NCI-H69 (cell line): ENCODE measurements at places on chromosomes 3 and 15.

DNA sequence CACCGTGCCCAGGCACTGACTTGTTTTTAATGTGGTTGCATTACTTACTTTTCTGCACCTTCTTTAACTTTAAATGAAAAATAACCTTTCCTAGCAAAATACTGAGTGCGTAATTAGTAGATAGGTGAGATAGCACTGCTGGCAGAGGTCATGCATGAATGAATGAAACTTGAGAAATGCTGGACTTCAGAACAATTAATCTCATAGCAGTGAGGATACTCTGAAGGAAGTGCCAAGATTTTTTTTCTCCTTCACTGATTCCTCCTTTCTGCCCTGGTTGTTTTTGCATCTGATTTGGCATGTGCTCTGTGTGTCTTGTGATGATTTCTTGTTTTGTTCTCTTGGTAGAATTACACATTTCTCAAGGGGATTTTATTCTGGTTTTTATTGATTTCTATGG lies 378.9 kb downstream of the PTPRG start:
- peak; percentile 3 for DNase-seq

DNA sequence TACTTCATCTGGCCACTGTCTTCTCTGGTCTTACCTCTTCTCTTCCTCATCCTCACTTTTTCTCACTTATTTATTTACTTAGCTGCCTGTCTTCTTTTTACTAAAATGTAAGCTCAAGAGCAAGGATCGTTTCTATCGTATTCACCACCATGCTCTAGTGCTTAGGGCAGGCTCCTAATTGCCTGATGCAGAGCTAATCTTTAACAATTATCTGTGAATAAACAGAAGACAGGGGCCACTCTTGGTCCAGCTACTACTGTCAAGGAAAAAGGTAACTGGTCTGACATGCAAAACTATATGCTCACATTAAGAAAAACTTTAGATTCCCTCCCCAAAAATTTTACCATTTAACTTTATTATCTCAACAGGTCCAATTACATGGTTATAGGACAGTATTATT lies 17.5 kb downstream of the PIK3R4 start:
- peak; percentile 11 for DNase-seq

- no peak for DNase-seq
Observed at GRCh38 chr3:67349551-67350174, 304.7 kb downstream of the SUCLG2 start.

GRCh38 chr15:28985316-28985645 lies 99.5 kb downstream of the APBA2 start:
- no peak for DNase-seq

- peak; percentile 88 for DNase-seq
Observed at GRCh38 chr15:31471731-31472430, 145.2 kb downstream of the KLF13 start.

- DNase-seq, result no peak
Observed at GRCh38 chr3:163776743-163777142, 1301.6 kb downstream of the SI start.

- no peak for DNase-seq
Observed at GRCh38 chr15:78437107-78437761, 782 bp upstream of the IREB2 start.
